Stimulated activated CD4-positive, alpha-beta T cell treated with anti-CD3 and anti-CD28 coated beads, TNF-alpha, amount 100 ng/mL, for 1 hour (primary cell): ENCODE measurements at places on chromosomes 5 and 9.

- DNase-seq: no peak
Measured at GRCh38 chr9:8412327-8412726, 612.7 kb upstream of the DMAC1 start.

GRCh38 chr9:7756088-7756487 is 43.5 kb downstream of the DMAC1 start:
- DNase-seq: no peak

DNA sequence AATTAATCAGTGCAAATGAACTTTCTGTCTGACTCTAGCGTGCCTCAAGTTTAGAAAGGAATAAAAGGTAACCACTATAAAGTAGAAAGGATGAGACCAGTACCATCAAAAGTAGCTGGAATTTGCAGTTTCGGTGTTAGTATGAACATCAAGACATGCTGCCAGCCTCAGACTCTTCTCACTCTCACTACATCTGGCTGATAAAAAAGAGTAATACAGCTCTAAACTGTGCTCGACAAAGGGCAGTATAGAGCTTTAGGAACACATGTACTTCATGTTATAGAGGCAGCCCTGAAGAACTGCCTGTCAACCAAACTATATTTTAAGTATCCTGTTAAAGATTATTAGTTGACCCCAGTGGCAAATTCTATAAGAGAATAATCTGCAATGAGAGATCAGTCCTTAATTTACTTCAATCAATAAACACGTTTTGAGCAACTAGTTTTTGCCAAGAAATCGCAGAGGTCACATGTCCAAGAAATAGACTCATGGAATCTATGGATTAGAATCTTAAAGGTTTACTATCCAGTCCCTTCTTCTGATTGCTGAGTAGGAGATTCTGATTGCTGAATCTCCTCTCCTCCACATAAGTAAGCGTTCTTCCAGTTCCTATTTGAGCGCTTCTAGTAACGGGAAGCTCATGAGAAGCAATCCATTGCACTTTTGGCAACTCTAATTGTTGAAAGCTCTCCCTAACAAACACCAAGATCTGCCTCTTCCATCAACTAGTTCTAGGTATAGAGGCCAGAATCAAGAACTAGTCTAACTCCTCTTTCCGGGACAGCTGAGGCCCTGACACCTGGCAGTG is 941 bp downstream of the XPA start:
- no peak for DNase-seq

GRCh38 chr5:138463419-138464007 is 1.8 kb upstream of the EGR1 start:
- no peak for DNase-seq

DNA sequence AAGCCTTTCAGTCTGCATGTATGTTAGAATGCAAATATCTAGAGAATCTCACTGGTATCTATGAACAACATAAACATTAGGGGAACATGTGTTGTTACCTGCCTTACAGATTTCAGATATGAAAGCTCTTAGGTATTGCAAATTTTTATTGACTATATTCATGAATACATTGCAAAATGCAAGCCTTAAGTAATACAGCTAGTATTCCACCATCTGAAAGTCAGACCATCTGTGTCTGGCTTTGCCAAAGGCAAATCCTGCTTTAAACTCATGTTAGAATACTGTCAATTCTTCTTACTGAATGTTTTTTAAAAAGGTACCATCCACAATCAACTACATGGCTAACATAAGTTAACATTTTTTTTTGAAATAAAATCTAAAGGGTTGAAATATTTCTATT is 215.6 kb downstream of the AP3B1 start:
- DNase-seq: no peak

DNA sequence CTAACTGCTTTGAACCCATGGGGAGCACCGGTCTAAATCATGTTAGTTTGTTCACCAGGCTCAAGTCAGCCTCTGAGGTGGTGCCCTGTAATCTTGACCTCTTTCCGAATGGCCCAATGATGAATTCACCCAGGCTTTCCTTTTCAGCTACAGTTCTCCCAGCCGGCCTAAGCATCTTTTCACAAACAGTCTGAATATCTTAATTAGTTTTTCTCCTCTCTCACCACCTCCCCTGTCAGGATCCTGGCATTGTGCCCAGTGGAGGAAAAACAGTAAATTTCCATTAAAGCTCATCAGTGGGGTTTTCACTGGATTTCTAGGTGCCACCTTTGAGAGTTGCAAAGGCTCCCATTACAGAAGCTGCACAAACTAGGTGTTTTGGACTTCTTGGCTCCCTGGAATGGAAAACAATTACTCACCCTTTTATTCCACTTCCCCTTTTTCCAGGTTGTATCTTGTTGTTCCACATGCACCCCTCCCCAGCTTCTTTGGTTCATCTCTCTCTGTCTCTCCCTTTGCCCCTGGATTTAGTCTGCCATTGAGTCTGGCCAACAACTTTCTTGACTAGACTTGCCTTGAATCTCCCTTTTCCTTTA is 69.4 kb upstream of the ADAMTSL1 start:
- DNase-seq: no peak

DNA sequence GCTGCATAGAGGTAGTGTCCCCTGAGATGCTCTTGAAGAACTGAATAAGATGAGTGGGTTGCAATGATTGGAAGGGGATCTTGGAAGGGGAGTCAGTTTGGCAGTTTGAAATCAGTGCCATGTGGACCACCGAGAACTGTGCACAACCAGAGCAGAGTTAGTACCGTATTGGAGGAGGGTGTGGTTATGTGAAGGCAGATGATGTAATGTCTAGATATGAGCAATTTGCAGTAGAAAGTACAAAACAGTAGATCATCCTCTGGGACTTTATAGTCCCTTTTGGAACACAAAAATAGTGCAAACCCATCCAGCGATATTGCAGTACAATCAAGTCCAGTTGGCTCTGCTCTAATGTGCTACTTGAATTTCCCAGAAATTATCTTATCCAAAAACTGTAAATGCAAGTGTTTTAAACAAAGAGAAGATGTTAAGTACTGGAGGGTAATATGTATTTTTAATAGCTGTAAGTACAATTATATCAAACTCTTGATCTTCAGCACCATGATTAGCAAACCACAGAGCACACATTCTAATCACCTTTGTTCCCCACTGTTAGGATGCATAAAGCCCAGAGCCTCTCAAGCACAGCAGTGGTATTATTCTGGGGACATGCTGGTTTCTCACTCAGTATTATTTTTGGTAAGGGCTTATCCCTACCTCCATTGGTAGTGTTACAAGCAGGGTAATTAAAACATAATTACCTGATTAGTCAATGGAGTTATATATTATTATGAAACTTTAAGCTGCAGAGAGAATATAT is 41.5 kb downstream of the MEGF10 start:
- no peak for DNase-seq

GRCh38 chr9:78932849-78933627 is 636.1 kb downstream of the PSAT1 start:
- DNase-seq: no peak

DNA sequence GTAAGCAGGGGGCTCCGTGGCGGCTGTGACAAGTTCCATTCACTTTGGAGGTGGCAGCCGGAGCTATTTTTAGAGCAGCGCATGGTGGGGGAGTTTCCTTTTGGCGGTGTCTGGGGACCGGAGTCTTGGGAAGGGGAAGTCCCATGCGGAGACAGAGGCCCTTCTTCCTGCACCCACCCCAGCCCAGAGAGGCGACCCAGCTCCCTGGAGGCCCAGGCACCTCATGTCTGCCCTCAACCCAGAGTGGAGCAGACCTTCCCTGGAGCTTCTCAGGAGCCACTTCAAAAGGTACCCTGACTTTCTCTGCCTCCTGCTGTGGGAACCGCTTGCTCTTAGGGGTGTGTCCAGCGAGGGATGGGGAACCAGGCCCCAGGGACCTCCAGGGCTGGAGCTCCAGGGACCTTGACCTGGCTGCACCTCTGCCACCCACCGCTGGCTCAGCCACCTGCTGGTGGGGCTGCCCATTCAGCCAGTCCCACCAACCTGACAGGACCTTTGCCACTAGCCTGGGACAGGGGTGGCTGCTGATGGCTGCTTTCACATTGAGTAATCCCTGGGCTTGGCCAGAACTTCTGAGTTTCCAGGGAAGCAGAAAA is 34.1 kb downstream of the NEK6 start:
- DNase-seq: no peak

- DNase-seq: no peak
Measured at GRCh38 chr5:573206-573605, 38.9 kb upstream of the CEP72 start.

GRCh38 chr5:35081134-35081533 is 33.4 kb upstream of the AGXT2 start:
- DNase-seq: no peak

DNA sequence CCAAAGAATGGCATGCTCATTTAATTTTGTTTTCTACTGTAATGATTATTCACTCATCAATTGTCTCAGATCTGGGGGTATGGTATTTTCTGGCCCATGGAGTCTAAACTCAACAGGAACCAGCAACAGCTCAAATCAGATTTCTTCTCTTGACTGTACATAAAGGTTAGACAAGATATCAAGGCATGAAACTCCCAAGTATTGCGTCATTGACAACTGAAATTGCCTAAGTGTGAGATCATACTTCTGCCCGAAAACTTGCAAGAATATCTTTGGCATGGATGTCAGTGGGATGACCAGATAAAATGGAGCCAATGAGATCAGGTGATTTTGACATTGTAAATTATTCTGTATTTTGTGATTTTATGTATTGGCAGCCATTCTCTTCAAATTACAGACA is 141.7 kb upstream of the STK32A start:
- no peak for DNase-seq

GRCh38 chr9:27053369-27054022 is 48.0 kb upstream of the LRRC19 start:
- no peak for DNase-seq

GRCh38 chr5:151303666-151304065 is at the start of gene SLC36A3:
Gene SLC36A3 (minus strand): TSS chr5:151303766. CDS start chr5:151303354, 412 bp downstream.
- DNase-seq: no peak
